Femur (tissue), 1 donor: ENCODE measurements at places on chromosomes 5 and 9.

DNA sequence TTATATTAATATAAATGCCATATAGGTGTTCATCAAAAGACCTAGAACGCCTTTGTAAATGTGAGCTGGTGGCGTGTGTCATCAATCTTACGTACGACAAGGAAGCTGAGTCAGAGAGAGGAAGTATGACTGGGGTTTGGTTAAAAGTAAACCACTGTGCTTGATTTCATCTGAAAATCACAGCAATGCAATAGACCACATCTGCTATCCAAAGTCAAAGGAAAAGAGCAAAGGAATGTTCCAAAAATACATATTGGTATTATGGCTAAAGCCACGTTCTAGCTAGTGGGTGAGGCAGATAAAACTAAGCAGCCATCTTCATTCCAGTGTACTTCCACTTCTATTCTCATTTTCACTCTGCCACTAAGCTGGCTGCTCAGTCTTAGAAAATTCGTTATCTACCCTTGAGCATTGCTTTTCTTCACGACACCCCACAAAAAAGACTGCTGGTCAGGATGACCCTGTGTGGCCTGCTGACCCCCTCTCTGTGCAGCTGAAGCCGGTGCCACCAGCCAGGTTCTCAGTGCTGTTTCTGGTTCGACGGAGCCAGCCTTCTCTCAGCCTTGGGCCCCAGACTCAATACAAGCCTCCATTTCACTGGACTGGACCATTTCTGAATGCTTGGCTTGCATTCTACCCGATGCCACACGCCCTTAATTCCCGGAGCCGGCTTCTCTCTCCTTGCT is 23.8 kb downstream of the SHC3 start:
- no peak for DNase-seq

- DNase-seq, result no peak
Observed at GRCh38 chr5:167155387-167156005, 1135.9 kb upstream of the WWC1 start.

- no peak for DNase-seq
Observed at GRCh38 chr5:6140219-6140618, 238.1 kb downstream of the MED10 start.

DNA sequence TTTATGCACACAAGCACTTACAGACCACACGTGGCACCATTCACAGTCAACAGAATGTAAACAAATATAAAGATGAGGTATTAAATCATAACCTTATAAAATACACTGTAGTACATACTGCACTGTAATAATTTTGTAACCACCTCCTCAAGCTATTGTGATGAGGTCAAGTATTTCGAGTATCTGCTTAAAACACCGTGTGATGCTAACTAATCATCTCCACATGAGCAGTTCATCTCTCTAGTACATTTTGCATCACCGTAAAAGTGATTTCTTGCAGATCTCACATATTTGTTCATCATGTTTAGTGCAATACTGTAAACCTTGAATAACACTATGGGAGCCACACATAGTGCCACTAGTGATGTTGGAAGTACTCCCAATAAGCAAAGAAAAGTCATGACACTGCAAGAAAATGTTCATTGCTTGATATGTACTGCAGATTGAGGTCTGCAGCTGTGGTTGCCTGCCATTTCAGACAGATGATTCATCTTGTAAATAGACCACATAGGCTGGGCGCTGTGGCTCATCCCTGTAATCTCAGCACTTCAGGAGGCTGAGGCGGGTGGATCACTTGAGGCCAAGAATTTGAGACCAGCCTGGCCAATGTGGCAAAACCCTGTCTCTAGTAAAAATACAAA is 44.3 kb downstream of the FOXB2 start:
- DNase-seq, result peak; percentile 19

- peak; percentile 86 for DNase-seq
Observed at GRCh38 chr9:121651295-121652020, at the start of gene DAB2IP. Gene DAB2IP, plus strand, starts transcription at chr9:121651634. Its CDS starts 142 bp downstream, at chr9:121651776.

- DNase-seq, result no peak
Observed at GRCh38 chr5:77010243-77010642, 20.0 kb upstream of the AGGF1 start.

DNA sequence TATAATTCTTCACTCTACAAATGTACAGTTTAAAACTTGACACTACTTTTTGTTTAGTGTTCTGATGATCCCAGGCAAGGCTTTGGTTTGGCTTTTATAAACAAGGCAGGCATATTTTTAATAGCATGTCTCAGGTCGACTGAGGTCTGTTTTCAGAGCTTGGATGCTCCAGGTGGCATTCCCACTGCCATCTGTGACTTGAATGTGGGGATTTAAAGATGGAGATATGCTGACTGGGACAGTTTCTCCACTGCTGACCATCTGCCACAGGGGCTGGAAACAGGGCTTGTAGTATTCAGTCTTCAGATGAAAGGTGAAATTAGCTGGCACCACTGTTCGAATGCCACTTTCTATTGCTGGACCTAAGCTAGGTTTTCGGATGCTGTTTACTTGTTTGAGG is 1266.2 kb upstream of the CDH18 start:
- DNase-seq, result no peak

- DNase-seq, result no peak
Observed at GRCh38 chr9:20746967-20747366, 62.9 kb downstream of the FOCAD start.

DNA sequence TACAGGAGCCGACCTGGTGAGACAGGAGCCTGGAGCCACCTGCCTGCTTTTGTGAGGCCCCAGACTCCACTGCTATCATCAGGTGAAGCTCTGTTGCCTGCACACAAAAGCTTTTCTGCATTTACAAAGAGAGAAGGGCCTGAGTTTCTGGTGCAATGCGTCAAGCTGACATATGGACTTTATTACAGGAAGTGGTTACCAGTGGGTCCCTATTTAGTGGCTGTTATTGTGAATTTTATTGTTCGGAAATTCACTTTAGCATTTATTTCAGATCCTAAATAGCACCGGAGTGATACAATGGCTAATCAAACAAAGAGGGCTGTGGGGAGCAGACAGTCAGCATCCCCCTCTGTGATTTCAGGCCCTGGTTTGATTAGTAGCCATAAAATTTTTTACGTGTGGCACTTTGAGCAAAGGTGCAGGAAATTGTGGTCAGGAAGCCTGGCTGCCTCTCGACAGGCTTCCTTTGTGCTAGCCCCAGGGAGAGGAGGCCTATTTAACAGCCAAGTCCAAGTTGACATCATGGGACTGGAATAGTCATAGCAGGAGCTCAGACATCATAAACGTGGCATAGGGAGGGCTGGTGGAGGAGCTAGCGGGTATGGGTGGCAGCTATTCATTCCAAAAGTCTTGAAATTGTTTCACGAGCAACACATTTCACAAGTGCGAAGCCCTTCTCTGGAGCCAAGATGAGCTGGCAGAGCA is 8.4 kb downstream of the TGFBI start:
- peak; percentile 64 for DNase-seq

- DNase-seq, result peak; percentile 38
Observed at GRCh38 chr5:39716532-39717028, 291.8 kb upstream of the DAB2 start.

DNA sequence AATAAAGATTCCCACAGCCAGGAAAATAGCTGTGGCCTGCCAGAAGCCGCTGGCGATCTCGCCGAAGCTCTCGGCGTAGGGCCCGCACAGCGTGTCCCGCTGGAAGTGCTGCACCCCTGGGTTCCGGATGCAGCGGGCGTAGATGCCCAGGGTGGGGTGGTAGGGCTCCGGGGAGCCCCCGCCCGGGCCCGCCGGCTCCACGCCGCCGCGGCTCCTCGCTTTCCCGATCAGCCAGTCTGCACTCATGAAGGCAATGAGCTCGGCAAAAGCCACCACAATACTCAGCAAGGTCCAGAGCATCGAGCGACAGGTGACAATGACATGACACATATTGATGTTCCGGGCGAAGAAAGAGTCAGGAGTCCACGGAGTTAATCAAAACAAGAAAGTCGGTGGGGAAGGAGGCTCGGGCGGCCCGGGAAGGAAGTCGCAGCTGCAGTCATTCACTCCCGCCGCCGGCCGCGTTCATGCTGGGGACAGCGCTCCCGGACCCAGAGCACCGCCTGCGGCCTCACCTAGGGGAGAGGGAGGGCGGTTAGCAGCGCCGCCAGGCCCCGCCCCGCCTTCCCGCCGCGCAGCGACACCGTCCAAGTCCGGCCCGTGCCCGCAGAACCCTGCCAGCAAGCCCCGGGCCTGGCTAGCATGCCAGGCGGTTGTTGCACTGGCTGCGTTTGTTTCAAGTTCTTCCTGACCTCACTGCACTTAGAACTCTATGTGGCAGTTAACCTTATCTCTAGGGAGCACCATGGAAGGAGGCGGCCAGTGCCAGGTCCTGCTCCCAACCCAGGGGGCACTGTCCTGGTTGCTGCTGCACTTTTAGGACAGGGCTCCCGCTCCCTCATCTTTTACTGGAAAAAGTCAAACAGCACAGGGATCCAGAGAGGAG is 138.4 kb downstream of the LHFPL2 start:
- peak; percentile 78 for DNase-seq

- no peak for DNase-seq
Observed at GRCh38 chr9:77830618-77831285, 182.6 kb upstream of the GNA14 start.

DNA sequence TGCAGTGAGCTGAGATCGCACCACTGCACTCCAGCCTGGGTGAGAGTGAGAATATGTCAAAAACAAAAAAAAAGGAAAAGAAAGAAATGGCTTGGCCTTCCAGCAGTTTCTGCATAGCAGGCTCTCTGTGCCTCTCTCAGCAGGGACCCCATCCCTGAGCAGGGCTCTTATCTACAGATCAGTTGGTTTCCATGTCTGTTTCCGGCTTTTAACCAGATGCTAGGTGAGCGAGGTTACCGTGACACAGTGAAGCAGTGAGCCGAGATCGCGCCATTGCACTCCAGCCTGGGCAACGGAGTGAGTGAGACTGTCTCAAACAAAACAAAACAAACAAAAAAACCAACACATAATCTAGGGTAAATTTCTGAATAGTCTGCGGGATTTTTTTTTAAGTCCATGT is 51.4 kb downstream of the COL5A1 start:
- DNase-seq, result no peak

DNA sequence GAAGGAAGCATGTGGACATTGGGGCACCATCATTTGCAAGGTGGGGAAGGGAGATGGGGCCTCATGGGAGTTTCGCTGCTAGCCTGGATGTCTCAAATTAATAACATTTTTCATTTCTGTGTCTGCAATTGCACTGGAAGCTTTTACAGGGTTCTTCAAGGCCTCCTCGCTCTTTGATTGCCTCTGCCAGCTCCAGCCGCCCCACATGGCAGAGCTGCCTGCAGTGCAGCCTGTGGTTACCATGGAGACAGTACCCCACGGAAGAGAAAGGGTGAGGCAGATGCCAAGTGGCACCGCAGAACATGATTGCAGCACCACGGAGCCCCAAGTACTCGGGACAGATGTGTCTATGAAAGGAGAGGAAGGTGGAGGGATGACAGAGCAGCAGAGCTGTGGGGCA is 25.4 kb downstream of the CTNND2 start:
- no peak for DNase-seq

DNA sequence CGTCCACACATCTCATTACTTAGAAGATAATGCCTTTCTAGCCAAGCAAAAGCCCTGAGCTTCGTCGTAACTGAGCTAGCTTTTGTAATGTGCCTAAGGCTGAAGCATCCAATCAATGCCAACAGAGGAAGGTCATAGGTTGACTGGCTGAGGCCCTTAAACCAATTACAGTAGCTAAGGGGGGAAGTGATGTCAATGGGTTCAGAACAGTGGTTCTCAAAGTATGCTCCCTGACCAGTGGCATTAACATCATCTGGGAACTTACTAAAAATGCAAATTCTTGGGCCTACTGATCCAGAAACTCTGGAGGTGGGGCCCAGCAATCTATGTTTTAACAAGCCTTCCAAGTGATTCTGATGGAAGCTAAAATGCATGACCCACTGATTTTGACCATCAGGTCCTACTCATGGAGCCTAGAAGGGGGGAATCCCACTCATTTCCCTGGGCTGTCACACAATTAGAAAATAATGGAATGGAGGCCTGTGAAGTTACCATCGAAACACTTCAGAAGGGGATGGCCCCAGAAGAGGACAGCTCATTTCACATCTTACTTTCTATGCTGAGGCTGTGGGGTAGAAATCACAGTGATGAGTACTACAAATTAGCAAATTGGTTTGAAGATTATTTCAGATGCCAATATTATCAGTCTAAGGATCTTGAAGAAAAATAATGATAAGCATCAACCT is 4.8 kb upstream of the VLDLR start:
- no peak for DNase-seq

GRCh38 chr5:56950626-56951125 is 1.2 kb downstream of the MIER3 start:
- DNase-seq, result peak; percentile 92

DNA sequence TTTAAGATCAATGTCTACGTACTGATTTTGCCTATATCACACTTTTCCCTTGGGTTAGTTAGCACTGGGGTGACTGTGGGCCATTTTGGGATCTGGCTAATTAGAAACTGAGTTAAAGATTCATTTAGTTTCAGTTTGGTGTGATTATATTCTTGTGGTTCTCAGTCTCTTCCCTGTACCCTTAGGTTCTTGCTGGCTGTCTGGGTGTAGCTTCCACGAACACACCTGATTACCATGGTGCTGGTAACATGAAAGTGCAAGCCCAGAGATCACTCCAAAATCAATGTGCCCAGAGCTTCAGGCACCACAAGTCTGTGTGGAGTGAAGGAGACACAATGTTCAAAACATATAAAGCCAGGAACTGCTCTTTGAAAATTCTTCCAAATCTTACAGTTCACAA is 248.1 kb downstream of the PDE4D start:
- DNase-seq, result no peak

DNA sequence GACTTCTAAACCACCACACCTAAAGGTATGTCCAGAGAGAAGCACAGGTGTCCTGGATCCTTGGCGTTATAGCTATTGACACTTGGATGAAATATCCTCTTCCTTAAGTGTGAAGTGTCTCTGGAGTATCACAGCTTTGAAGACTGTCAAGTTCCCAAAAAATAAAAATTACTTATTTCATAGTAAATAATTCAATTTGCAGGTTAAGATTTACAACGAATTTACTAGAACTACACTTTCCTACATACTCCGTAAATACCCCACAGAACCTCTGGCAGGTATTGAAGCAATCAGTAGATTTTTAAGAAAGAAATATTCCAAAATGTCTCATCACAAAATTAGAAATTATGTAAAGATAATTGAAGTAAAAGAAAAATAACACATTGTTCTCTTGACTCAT is 27.1 kb upstream of the POC5 start:
- no peak for DNase-seq

GRCh38 chr5:80260461-80260860 is 4.6 kb upstream of the SERINC5 start:
- DNase-seq, result no peak

GRCh38 chr9:99071313-99072039 is 33.4 kb upstream of the TGFBR1 start:
- no peak for DNase-seq

DNA sequence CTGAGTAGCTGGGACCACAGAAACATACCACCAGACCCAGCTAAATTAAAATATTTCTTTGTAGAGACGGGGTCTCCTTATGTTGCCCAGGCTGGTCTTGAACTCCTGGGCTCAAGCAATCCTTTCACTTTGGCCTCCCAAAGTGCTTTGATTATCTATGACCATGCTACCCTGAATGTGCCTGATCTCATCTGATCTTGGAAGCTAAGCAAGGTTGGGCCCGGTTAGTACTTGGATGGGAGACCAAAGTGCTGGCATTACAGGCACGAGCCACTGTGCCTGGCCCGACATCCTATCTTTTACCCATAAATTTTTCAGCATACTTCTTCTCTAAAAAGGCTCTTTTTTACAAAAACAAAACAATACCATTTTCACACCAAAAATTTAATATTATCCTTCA is 137.0 kb upstream of the LRRTM2 start:
- no peak for DNase-seq
